ENCODE measurements at places on chromosomes 12 and 14.

DNA sequence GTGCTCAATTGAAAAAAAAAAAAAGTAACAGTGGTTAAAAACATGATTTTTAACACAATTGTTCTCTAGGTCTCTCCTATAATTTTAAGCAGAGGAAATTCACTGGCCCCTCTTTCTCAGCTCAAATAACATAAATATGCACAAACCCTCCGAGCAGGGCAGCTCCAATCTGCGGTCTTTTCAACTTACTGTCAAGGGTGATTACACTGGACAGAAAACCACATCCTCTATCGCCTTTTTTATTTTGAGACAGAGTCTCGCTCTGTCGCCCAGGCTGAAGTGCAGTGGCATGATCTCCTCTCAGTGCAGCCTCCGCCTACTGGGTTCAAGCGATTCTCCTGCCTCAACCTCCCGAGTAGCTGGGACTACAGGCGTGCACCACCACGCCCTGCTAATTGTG lies 16.5 kb upstream of the GABARAPL1 start:
- DNase-seq = no peak

- DNase-seq = no peak
These were observed 30.2 kb downstream of the ADCY6 start for GRCh38 chr12:48758737-48759136.

DNA sequence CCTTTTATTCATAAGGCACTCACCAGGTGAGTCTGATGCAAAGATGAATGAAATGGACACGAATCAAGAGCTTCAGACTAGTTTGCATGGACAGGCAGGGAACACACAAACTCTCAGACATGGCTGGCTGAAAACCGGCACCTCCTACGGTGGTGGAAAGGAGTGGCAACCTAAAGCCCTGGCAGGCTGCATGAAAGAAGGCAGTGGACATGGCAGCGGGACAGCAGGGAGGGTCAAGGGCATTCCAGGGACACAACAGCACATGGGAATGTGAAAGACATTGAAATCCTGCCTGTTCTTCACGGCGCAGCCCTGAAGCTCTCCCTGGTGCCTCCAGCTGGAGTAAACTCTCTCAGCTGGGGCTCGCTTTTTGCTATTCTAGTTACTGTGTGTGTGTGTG lies 16.6 kb upstream of the LRTM2 start:
- DNase-seq = peak; percentile 12

DNA sequence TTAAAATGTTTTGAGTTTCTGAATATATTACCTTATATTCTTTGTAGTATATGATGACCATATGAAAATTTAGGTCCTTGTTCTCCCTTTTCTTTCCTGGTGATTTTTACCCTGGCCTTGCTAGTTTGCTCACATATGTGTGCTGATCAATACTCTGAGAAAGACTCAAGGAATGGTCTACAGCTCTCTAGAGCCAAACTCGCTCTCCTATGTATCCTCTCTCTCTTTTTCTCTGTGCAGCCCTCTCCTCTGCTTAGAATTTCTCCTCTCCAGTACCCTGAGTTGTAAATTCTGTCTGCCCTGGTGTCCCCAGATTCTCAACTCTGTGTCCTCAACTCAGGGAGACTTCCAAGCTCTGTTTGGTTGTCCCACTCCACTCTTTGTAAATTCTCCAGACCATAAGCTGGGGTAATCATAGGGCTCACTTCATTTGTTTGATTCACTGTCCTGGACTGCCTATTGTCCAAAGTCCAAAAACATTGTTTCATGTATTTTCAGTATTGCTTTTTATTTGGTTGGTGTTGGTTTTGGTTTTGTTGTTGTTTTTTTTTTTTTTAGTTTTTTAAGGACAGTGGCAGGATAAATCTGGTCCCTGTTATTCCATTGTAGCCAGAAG lies 41.0 kb downstream of the FOXA1 start:
- no peak for DNase-seq

DNA sequence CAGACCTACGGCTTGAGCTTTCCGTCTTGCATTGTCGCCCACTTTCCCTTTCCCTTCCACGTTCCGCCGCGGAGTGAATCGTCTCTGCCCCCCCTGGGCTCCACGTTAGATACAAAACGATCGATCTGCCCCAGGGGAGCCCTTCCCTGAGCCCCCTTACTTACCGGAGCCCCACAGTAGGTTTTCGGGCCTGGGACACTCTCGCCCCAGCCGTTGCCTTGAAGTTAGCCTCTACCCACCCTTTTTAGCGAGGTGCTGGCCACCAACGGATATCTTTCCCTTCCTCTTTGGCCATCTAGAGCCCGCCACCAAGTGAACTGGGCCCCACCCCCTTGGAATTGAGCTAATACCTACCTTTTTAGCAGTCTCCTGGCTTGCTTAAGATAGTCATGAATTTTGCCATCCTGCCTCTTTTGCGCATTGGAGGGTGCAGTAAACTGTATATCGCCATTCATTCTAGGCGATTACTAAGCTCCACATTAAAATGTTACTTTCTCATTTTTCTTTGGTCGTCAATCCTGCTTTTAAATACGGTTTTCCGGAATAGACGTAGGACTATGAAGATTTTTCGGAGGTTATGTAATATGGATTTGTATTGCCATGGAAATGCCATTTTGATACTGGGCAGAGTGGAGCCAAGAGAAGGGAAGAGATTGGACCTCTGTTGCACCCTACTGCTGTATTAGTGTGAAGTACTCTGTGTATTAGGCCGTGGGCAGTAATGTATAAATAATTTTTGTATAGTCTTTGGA lies 764 bp downstream of the RBM25 start:
- no peak for DNase-seq

GRCh38 chr12:106409878-106410277 lies 52.3 kb downstream of the POLR3B start:
- no peak for DNase-seq

DNA sequence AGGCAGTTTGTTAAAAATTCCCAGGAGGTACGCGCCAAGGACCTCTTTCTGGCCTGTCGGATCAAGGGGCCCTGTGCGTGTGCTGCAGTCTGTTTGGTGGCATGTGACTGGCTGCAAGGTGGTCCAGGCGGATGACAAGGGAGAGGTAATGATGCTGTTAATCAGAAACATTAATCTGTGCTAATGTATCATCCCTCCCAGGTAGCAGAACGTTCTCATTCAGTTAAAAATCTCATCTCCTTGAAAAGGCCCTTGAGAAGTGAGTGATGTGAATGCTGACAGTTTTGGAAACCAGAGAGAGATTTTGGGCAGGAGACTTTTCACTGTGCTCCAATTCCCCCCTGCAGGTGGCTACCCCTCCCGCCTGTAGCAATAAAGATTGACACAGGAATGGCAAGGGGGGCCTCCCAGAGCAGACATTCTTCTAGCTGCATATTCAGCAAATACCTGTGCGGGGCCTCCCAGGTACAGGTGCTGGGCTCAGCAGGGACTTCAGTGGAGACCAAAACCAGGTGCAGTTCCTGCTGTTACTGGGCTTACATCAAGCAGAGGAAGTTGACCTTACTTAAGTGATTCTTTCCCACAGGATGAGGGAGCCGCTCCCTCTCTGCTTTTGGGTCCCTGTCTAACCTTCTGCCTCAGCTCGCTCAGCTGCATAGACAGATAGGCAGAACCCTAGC lies 364.8 kb downstream of the CACNA1C start:
- no peak for DNase-seq

DNA sequence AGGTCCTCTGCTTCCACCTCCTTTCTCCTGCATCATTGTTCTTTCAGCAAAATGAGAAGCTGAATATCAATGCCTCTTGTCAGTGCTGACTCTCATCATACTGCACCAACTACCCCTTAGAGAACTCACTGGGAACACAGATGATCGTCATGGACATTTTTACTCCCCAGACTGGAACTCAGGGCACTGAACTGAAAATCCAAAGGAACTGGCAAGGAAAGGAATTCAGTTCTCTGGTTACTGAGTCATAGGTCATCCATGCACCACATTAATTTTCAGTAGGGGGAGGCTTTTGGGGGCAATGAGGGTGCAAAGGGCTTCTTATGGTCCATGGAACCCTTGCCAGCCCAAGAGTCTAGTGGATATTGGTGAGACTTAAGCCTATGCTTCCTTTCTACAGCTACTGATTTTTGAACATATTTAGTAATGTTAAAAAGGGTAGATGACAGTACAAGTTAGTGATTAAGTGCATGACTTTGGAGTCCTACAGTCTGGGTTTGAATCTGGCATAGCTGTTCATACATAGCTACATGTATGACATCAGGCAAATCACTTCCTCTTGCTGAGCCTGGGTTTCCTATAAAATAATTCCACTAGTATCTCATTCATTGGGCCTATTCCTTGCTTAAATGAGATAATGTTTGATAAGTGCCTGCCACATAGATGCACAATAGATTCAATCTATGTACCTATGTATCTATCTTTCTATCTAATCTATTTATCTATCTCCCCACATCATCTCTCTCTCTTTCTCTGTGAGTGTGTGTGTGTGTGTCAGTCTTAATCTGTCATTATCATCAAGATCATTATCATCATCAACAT lies 29.2 kb downstream of the BBS10 start:
- no peak for DNase-seq
